ENCODE measurements at places on chromosomes 3 and 15.

DNA sequence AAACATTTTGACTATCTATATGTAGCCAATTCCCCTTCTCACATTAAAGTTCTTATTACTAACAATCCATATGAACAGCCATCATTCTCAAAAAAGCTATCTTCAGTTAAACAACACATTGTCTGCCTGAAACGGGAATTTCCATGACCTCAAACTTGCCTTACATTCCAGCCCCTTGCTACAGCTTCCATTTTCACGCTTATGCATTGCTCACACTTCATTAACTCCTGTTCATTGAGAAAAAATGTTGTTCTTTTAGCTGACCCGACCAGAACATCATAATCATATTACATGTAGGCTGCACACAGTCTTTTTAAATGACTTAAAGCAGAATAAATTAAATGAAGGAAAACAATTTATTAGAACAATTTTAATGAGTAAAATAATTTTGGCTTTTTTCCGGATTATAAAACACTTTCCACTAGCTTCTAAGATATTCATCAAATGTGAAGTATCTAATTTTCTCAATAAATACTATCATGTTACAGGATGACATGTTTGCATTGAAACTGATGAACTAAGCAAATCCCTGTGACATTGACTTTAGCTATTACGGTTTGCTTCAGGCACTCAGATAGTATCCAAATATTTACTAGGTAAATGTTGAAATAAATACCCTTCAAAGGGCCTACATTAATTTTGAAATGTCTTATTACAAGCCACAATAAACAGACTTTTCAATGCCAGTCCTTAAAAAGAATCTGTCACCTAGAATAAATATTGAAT lies 49.9 kb downstream of the P3H2 start:
- peaks cover 3% of the 10 kb centered on the region for H3K4me1 ChIP-seq
- H3K27me3 ChIP-seq = no peaks in the 10 kb centered on the region
- no peak for DNase-seq
- H3K27ac ChIP-seq = no peak overlapping the region
- no peak overlapping the region for H3K4me3 ChIP-seq

- H3K4me1 ChIP-seq = no peaks in the 10 kb centered on the region
- H3K4me3 ChIP-seq = no peak overlapping the region
- no peak for DNase-seq
- no peak overlapping the region for H3K27ac ChIP-seq
- H3K36me3 ChIP-seq = no peaks in the 10 kb centered on the region
These were observed 31.5 kb downstream of the TMEM108 start for GRCh38 chr3:133069556-133070286.

GRCh38 chr3:170144437-170144843 lies 37.1 kb downstream of the PHC3 start:
- no peak for DNase-seq
- no peaks in the 10 kb centered on the region for H3K4me1 ChIP-seq
- no peak overlapping the region for H3K4me3 ChIP-seq
- H3K27ac ChIP-seq = no peak overlapping the region
- H3K27me3 ChIP-seq = no peaks in the 10 kb centered on the region

- peaks cover 7% of the 10 kb centered on the region for H3K27me3 ChIP-seq
- no peak overlapping the region for H3K27ac ChIP-seq
- H3K36me3 ChIP-seq = no peaks in the 10 kb centered on the region
- H3K4me3 ChIP-seq = no peak overlapping the region
- DNase-seq = no peak
These were observed 65.3 kb downstream of the CPN2 start for GRCh38 chr3:194285850-194286197.

- H3K27ac ChIP-seq = no peak overlapping the region
- DNase-seq = no peak
- H3K27me3 ChIP-seq = peaks cover 11% of the 10 kb centered on the region
- H3K36me3 ChIP-seq = no peaks in the 10 kb centered on the region
- H3K4me1 ChIP-seq = peaks cover 10% of the 10 kb centered on the region
These were observed 6.8 kb upstream of the CLK3 start for GRCh38 chr15:74608786-74609185.

DNA sequence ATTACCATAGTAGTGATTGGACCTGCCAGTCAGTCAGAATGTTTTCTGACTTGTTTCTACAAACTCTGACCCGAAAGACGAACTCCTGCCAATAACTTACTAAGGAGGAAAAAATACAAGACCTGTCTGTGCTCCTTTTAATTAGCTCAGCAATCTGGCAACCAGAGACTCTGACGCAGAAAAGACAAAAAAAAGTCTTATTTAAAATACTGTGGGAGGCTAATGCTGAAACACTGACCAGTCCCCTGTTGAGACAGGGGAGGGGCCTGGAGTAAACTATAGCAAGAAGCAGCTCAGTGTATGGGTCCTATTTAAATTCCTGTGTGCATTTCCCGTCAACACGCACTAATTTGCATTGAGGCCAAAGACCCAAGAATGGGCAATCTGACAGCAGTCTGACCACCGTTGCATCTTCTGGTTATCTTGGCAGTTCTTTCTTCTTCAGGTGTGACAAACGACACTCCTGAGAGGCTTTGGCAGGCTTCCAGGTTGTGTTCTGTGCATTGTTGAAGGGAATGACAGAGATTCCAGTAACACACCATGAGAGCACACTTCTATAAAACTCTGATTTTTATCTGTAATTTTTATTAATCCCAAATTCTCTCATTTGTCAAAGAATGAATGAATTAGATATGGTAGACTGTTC lies 1114.3 kb downstream of the IGSF11 start:
- no peak for DNase-seq
- no peak overlapping the region for H3K27ac ChIP-seq
- no peak overlapping the region for H3K4me3 ChIP-seq
- no peaks in the 10 kb centered on the region for H3K27me3 ChIP-seq

- no peak overlapping the region for H3K4me3 ChIP-seq
- no peaks in the 10 kb centered on the region for H3K4me1 ChIP-seq
- H3K27me3 ChIP-seq = no peaks in the 10 kb centered on the region
- no peaks in the 10 kb centered on the region for H3K36me3 ChIP-seq
- DNase-seq = no peak
These were observed 56.8 kb upstream of the IMPG2 start for GRCh38 chr3:101377209-101377608.

DNA sequence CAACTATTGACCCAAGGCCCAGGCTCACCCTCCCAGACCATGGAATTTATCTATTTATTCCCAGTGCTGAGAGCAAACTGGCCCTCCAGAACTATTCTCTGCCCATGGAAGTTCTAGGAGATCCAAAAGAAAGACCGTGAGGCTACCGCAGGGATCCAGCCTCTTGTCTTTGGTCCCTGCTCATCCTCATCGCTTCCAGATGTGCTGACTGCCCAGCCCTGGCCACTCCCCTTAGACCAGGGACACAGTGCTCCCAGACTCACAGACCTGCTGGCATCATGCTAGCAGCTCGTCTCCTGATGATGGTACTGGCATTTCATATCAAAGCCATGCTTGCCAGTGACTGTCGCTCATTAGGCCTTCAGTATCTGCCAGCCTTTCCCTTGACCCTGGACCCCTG lies 405.7 kb upstream of the PPP2R3A start:
- H3K36me3 ChIP-seq = no peaks in the 10 kb centered on the region
- H3K4me3 ChIP-seq = no peak overlapping the region
- H3K27me3 ChIP-seq = no peaks in the 10 kb centered on the region

DNA sequence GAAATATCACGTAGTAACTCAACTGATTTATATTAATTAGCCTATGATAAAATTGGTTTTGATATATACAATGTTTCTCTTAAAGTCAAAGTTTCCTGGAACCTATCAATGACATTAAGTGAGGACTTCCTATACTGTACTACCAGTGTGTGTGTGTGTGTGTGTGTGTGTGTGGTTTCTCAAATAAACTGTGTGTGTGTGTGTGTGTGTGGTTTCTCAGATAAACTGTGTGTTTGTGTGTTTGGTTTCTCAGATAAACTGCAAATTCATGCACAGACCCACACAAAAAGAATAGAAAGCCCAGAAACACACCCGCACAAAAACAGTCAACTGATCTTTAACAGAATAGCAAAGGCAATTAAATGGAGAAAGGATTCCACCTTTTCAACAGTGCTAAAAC lies 14.5 kb upstream of the WDR5B start:
- H3K27me3 ChIP-seq = no peaks in the 10 kb centered on the region
- H3K27ac ChIP-seq = no peak overlapping the region

DNA sequence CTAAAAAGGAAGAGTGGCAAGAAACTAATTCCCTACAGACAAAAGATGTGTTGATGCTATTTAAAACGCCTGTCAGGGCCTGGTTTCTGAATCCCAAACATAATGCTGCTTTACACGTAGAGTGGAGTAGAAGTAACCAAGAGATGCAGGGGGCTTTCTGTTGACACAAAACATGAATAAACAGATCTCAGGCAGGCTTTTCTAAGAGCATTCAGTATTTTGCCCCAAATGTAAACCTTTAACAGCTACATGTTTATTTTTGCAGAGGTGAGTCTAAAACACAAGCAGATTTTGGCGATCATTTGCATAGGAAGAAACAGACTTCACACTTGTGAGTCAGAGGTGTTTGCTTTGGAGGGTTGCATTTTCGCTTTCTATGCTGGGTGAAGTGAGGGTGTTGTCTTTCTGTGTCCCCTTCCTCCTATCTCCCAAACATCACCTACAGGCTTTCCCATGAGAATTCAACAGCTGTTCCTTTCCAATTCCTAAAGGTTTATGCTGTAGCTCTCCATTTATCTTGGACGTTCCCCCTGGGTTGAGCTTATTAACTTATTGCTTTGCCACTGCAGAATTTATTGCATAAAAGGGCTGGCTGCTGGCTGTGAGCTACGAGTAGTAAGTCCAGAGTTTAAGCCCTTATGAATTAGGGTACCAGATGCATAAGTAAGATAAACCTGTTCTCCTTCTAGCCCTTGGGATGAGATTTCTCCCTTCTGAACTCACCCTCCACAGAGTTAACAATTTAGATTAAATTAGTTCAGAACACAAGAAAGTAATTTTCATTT lies 156.7 kb downstream of the DIPK2A start:
- peaks cover 17% of the 10 kb centered on the region for H3K4me1 ChIP-seq
- no peak for DNase-seq
- H3K27ac ChIP-seq = no peak overlapping the region
- no peaks in the 10 kb centered on the region for H3K27me3 ChIP-seq
- H3K4me3 ChIP-seq = no peak overlapping the region

GRCh38 chr15:52730173-52730572 lies 51.0 kb upstream of the ATOSA start:
- H3K4me1 ChIP-seq = peaks cover 18% of the 10 kb centered on the region
- peak overlapping the region; percentile 59 for H3K27ac ChIP-seq
- no peak for DNase-seq
- no peak overlapping the region for H3K4me3 ChIP-seq
- H3K27me3 ChIP-seq = no peaks in the 10 kb centered on the region
- no peaks in the 10 kb centered on the region for H3K36me3 ChIP-seq

- H3K4me3 ChIP-seq = no peak overlapping the region
- no peak for DNase-seq
- no peak overlapping the region for H3K27ac ChIP-seq
- H3K4me1 ChIP-seq = peaks cover 4% of the 10 kb centered on the region
These were observed 132.6 kb downstream of the TNIK start for GRCh38 chr3:171327441-171328174.

DNA sequence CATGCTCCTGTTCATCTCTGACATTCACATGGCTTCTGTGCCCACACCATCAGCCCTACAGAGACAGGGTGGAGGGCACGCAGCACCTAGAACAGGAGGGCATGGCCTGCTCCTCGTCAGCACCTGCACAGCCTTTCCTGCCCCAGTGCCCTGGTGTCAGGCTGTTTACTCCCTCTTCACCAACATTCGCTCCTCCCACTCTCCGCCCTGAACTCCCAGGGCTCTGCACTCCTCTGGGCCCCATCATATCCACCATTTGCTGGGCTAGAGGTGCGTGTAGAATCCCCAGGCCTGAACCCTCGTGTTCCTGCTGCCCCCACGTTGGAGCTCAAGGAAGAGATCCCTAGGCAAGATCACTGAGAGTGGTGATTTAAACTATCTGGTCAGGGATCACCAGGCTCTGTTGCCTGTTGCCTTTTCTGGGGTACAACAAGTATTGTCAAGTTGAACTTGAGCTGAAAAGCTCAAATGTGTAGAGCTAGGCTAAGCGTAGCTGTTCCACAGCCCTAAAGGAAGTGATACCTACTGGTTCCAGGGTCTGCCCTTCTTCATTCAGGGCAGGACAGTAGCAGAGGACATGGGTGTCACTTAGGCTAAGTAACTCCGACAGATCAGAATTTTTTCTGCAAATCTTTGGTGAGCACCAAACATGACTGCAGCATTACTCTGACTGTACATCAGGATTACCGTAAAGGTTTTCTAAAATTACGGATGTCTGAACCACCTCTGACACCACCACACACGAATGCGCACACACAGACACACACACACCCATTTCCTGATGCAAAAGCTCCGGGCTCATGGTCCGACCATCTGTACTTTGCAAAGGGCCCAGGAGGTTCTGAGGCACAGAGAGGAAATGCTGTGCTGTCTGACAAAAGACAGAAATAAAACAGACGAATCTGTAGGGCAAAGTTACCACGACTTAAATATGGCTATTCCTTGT lies 43.7 kb upstream of the GNB5 start:
- no peaks in the 10 kb centered on the region for H3K36me3 ChIP-seq
- no peak overlapping the region for H3K27ac ChIP-seq
- H3K27me3 ChIP-seq = no peaks in the 10 kb centered on the region
- no peak for DNase-seq
- H3K4me1 ChIP-seq = peaks cover 11% of the 10 kb centered on the region

DNA sequence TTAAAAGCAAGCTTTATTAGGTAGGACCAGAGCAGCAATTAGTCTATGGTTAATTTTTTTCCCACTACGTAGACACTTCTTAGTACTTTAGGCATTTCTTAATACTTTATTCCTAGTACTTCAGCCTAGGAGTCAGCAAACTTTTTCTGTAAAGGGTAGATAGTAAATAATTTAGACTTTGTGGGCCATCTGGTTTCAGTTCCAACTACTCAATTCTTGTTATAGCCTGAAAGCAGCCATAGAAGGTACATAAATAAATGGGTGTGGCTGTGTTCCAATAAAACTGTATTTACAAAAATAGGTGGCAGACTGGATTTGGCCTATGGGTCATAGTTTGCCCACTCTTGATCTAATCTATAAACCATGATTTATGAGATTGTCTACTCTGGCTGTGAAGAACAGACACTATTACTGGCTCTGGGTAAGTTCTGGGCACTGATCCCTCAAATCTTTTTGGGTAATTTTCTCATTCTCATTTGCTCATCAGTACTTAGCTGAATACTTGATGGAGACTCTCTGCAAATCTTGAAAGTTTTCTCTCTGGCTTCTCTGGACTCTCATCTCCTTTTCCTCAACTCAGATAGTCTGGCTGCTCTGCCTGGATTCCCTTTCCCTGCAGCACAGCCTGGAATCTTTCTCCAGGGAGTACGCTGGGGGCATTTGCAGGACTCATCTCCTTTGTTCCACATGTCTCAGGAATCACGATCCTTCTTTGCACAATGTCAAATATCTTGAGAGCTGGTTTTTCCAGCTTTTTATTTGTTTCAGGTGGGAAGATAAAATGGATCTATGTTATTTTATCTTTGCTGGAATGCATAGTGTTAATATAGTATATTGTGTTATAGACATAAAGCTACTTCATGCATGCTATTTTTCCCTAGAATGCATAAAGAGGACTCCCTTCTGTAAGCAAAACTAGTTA lies 524.8 kb upstream of the TBL1XR1 start:
- H3K27me3 ChIP-seq = no peaks in the 10 kb centered on the region
- no peak overlapping the region for H3K4me3 ChIP-seq
- no peak for DNase-seq
